ENCODE measurements at places on chromosomes 1 and 21. TPM values are rescaled to one million over a fixed set of nuclear protein-coding genes. Genes with fewer than 3 reads are reported as not detected.

- no peaks in the 10 kb centered on the region for H3K36me3 ChIP-seq
- no peaks in the 10 kb centered on the region for H3K27me3 ChIP-seq
- H3K4me1 ChIP-seq = peaks cover 31% of the 10 kb centered on the region
- peak overlapping the region; percentile 97 for H3K27ac ChIP-seq
Measured at GRCh38 chr1:19208710-19209438, 1.2 kb downstream of the UBR4 start.

Gene SPATA45
- total RNA-seq = 0.73 TPM

Gene RHEX
- not detected for total RNA-seq

Gene ZSWIM5
- total RNA-seq = 2.2 TPM

- peaks cover 12% of the 10 kb centered on the region for H3K4me1 ChIP-seq
- H3K27ac ChIP-seq = no peak overlapping the region
- no peak overlapping the region for H3K4me3 ChIP-seq
- H3K36me3 ChIP-seq = no peaks in the 10 kb centered on the region
Measured at GRCh38 chr1:177629526-177629925, 340.3 kb downstream of the SEC16B start.

Gene BSND
- 0.30 TPM for total RNA-seq

Gene NLRP3
- 0.11 TPM for total RNA-seq

DNA sequence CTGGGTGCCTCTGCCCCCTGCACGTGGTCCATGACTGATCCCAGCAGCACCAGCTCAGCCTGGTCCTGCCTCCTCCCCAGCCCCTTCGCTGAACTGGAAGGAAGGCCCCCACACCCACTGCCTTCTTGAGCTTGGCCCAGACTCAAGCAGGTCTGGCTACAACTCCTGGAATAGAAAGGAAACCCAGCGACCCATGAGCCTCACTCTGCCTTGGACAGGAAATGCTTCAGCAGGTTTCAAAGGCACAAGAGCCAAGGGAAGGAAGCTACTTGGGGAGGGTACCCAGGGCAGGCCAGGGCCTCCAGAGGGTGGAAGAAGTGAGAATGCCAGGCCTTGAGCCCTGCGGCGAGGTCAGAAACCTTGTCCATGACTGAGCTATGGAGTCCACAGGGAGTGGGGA lies 35.9 kb upstream of the RD3 start:
- H3K27me3 ChIP-seq = no peaks in the 10 kb centered on the region
- no peaks in the 10 kb centered on the region for H3K36me3 ChIP-seq
- DNase-seq = no peak
- H3K27ac ChIP-seq = no peak overlapping the region
- peaks cover 11% of the 10 kb centered on the region for H3K4me1 ChIP-seq

DNA sequence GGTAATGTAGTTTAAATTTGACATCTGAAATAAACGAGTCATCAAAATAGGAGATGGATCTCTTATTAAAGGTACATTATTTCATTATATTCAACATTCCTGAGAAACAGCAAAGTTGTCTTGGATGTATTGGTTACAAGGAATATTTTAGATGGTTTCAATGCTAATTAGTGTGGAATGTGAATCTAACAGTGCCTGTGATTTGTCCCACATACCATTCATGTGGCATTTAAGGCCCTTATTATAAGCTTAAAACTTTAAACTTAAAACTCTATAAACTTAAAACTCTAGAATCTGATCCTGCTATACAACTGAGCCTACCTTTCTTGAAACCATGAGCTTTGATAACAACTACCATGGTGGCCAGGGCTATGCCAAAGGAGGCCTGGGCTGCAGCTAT lies at the start of gene KRTAP22-1:
Gene KRTAP22-1, plus strand, starts transcription at position 301 of the 400 bp plus-strand sequence.
- H3K4me3 ChIP-seq = no peak within 1 kb of the TSS
- H3K4me1 ChIP-seq = no peaks in the 10 kb centered on the region
- H3K36me3 ChIP-seq = no peaks in the 10 kb centered on the region
- H3K27ac ChIP-seq = no peak within 1 kb of the TSS
- H3K27me3 ChIP-seq = no peaks in the 10 kb centered on the region

GRCh38 chr1:232472485-232473041 lies 157.4 kb downstream of the SIPA1L2 start:
- H3K36me3 ChIP-seq = no peaks in the 10 kb centered on the region
- H3K4me1 ChIP-seq = peaks cover 50% of the 10 kb centered on the region
- peak overlapping the region; percentile 7 for H3K27ac ChIP-seq
- no peak for DNase-seq

Gene IL19
- not detected for total RNA-seq

Gene EPS8L3
- 0.41 TPM for total RNA-seq

GRCh38 chr1:167829868-167830267 lies 84.1 kb downstream of the ADCY10 start:
- H3K4me1 ChIP-seq = peaks cover 26% of the 10 kb centered on the region
- H3K27ac ChIP-seq = peak overlapping the region; percentile 57
- no peaks in the 10 kb centered on the region for H3K36me3 ChIP-seq
- no peak for DNase-seq

Gene DCST1
- not detected for total RNA-seq

DNA sequence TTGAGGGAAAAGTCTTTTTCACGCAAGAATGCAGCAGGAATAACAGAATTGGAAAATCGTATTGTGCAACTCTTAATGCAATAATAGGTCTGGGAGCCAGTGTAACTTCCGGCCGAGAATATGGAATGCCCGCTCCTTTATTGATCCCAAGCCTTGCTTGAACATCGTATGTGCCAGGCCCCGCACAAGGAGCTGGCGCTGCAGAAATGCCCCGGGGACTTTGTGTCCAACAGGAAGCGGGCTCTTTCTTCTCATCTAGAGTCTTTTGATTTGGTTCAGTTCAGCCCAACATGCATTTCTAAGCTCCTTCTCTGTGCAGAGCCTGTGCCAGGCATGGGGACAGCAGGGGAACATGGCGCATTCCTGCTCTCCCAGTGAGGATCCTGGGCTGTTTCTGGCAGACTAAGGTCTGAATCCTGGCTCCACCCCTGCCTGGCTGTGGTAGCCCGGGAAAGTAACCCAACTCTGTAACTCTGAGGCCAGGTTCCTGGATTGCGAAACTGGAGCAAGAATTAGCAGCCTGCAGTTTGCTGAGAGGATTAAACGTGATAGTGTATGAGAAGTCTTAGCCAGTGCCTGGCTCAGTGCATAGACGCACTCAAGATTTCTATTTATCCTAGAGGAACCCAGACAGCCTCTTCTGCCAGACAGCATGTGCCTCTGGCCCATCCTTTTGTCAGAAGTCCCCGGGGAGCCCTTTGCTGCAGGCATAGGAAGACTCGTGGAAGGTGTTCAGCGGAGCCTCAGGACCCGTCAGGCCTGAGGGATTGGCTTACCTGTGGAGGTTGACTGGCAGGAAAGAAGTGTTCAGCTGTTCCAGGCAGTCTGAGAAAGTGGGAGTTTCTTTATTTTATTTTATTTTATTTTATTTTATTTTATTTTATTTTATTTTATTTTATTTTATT lies 987 bp upstream of the CDCP2 start:
- DNase-seq = peak; percentile 47
- H3K4me1 ChIP-seq = peaks cover 13% of the 10 kb centered on the region
- 0 out of 2 replicates have a peak overlapping the region, but pooled peaks have one; percentile 48 for H3K27ac ChIP-seq
- no peak overlapping the region for H3K4me3 ChIP-seq
- no peaks in the 10 kb centered on the region for H3K27me3 ChIP-seq

Gene TSSK3
- 1.7 TPM for total RNA-seq

GRCh38 chr1:206082831-206083695 lies 30.1 kb downstream of the RHEX start:
- H3K36me3 ChIP-seq = no peaks in the 10 kb centered on the region
- DNase-seq = no peak
- no peaks in the 10 kb centered on the region for H3K27me3 ChIP-seq
- H3K4me1 ChIP-seq = peaks cover 7% of the 10 kb centered on the region

Gene CIART
- 7.8 TPM for total RNA-seq

GRCh38 chr1:225479996-225480720 lies 52.3 kb upstream of the LBR start:
- no peak for DNase-seq
- H3K27ac ChIP-seq = no peak overlapping the region
- H3K4me1 ChIP-seq = peaks cover 16% of the 10 kb centered on the region
- no peaks in the 10 kb centered on the region for H3K36me3 ChIP-seq
- peaks cover 4% of the 10 kb centered on the region for H3K27me3 ChIP-seq
- no peak overlapping the region for H3K4me3 ChIP-seq

DNA sequence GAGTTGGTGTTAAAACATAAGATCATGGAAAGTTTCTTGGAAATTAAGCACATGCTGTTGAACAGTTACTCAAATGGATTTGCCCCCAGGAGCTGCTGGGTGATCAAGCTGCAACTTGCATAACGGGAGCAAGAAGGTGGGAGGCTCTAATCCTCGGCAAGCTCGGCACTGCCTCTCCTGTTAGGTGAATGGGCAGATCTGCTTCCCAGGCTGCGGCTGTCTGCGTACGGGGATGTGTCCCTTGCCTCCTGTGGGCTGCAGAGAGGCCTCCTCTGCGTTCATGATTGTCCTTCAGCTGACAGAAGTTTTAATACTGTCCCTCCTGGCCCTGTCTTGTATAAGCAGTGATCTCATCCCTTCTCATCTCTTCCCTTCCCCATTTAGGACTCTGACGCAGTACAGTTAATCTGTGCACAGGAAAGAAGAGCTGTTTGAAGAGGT lies 36.7 kb downstream of the ATP1A1 start:
- no peaks in the 10 kb centered on the region for H3K4me1 ChIP-seq
- no peak overlapping the region for H3K27ac ChIP-seq

Gene SLAMF8
- not detected for total RNA-seq

- H3K36me3 ChIP-seq = no peaks in the 10 kb centered on the region
- no peak overlapping the region for H3K27ac ChIP-seq
- peaks cover 22% of the 10 kb centered on the region for H3K4me1 ChIP-seq
- H3K27me3 ChIP-seq = no peaks in the 10 kb centered on the region
- no peak for DNase-seq
Measured at GRCh38 chr1:218255090-218255489, 30.0 kb upstream of the RRP15 start.

GRCh38 chr1:56484695-56485094 lies 94.7 kb downstream of the PLPP3 start:
- no peaks in the 10 kb centered on the region for H3K27me3 ChIP-seq
- H3K36me3 ChIP-seq = no peaks in the 10 kb centered on the region
- DNase-seq = no peak
- H3K4me3 ChIP-seq = no peak overlapping the region

- no peak overlapping the region for H3K27ac ChIP-seq
- H3K36me3 ChIP-seq = peaks cover 5% of the 10 kb centered on the region
- peaks cover 20% of the 10 kb centered on the region for H3K27me3 ChIP-seq
- peaks cover 57% of the 10 kb centered on the region for H3K4me1 ChIP-seq
- no peak for DNase-seq
- no peak overlapping the region for H3K4me3 ChIP-seq
Measured at GRCh38 chr1:112852276-112852675, 103.7 kb downstream of the SLC16A1 start.

Gene CBR3
- total RNA-seq = 5.2 TPM

GRCh38 chr1:8796812-8797211 lies 20.6 kb downstream of the RERE start:
- H3K27me3 ChIP-seq = no peaks in the 10 kb centered on the region
- no peak overlapping the region for H3K27ac ChIP-seq
- H3K36me3 ChIP-seq = peaks cover 6% of the 10 kb centered on the region
- H3K4me1 ChIP-seq = peaks cover 39% of the 10 kb centered on the region

- H3K27ac ChIP-seq = peak overlapping the region; percentile 87
- H3K36me3 ChIP-seq = peaks cover 9% of the 10 kb centered on the region
- H3K4me1 ChIP-seq = peaks cover 11% of the 10 kb centered on the region
- no peaks in the 10 kb centered on the region for H3K27me3 ChIP-seq
- DNase-seq = no peak
Measured at GRCh38 chr1:29306471-29307140, 70.3 kb downstream of the PTPRU start.

Gene PLA2G2A
- 1.9 TPM for total RNA-seq

Gene SLC37A1
- 25.8 TPM for total RNA-seq

Gene MATN1
- total RNA-seq = 0.24 TPM

DNA sequence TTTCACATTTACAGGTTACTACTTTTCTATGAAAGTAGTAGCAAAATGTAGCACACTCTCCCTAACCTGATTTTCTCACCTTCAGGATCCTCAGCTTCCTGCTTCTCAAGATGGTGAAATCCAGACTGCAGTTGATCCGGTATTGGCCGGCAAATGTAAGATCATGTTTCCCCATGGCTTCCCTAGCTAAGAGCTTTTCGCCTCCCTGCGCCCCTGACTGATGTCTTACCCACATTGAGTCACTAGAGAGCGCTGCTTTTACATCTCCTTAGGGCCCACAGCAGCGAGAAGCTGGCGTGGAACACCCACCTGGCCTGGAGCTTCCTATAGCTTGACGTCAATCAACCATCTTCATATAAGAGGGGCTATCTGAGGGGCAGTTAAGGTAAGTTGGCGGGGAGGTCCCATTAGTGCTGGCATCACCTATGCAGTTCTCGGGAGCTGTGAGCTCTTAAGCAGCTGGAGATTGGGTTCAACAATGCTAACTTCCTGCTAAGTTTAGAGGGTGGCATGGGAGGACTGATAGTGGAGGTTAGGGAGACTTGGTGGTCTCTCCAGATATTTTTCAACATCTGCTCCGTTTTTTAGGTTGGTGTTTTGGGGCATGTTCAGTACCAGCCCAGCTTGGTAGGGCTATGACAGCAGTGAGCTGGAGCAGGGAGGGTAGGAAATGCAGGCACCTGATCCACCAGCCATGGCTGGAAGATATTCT lies 5.5 kb downstream of the PTPN7 start:
- peaks cover 22% of the 10 kb centered on the region for H3K4me1 ChIP-seq
- no peaks in the 10 kb centered on the region for H3K27me3 ChIP-seq
- H3K4me3 ChIP-seq = no peak overlapping the region
- peak; percentile 74 for DNase-seq

DNA sequence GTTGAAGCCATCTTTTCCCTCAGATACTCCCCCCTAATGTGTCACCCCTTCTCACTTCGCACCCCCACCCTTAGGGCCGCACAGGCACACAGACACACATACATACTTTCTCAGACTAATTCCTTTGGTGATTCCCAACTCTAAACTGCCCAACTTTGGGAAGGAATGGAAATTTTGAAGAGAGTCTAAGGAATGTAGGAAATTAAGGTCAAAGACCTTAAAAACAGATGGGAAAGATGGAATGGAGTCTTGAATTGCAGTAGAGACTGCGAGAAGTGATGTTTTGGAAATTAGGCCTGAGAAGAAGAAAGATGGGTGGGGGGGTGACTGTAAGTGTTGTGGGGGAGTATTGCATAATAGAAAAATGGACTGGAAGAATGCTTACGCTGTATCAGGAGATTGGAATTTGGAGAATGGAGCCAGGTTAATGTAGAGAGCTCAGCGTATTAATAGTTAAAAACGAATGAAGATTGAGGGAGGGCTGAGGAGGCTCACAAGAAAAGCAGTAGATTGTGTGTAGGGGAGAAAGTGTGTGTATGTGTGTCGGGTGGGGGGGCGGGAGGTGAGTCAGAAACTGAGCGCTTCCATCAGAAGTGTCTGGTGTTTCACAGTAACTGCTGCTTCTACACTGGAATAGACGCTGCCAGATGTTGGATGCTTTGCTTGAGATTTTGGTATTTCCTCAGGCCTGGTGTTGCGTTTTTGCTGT lies 1.7 kb downstream of the PIP5K1A start:
- DNase-seq = no peak
- H3K4me1 ChIP-seq = peaks cover 25% of the 10 kb centered on the region
- peak overlapping the region; percentile 99 for H3K4me3 ChIP-seq
- H3K27ac ChIP-seq = peak overlapping the region; percentile 99
- peaks cover 21% of the 10 kb centered on the region for H3K36me3 ChIP-seq
- H3K27me3 ChIP-seq = no peaks in the 10 kb centered on the region

- peaks cover 7% of the 10 kb centered on the region for H3K4me1 ChIP-seq
- DNase-seq = no peak
- no peaks in the 10 kb centered on the region for H3K36me3 ChIP-seq
- no peaks in the 10 kb centered on the region for H3K27me3 ChIP-seq
Measured at GRCh38 chr1:94194079-94194865, 43.1 kb downstream of the ARHGAP29 start.

- peaks cover 51% of the 10 kb centered on the region for H3K4me1 ChIP-seq
- DNase-seq = no peak
- no peaks in the 10 kb centered on the region for H3K27me3 ChIP-seq
- H3K36me3 ChIP-seq = no peaks in the 10 kb centered on the region
Measured at GRCh38 chr1:167268347-167268787, 47.7 kb downstream of the POU2F1 start.

Gene PLEKHA6
- total RNA-seq = 9.2 TPM

Gene IL12RB2
- 0.81 TPM for total RNA-seq

Gene GJA4
- 1.0 TPM for total RNA-seq

Data from WTC11 (cell line).